ENCODE measurements at places on chromosomes 3 and 15.

DNA sequence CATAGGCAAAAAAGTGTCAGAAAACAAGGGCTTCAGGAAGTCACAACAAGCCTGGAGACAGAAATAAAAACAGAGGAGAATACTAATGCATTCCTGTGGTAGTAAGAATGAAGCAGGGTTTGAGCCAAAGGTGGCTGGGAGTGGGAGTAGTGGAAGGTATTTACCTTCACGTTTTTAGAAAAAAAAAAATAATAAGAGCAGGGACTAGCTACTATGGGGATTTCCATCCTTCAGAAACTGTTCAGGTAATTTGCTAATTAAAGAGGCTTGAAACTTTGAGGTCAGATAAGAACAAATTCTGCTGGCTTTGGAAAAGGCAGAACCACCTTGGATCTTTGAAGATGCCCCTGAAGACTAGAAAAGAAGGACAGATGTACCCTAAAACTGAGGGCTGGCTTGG lies 18.4 kb downstream of the ILDR1 start:
- no peak for DNase-seq

- no peak for DNase-seq
These were observed 405 bp upstream of the SPG21 start for GRCh38 chr15:64990168-64990470.

- DNase-seq: no peak
These were observed 184.0 kb upstream of the LYSMD4 start for GRCh38 chr15:99917252-99917651.

GRCh38 chr3:40930756-40931155 lies 268.5 kb upstream of the CTNNB1 start:
- DNase-seq: no peak

- peak; percentile 24 for DNase-seq
These were observed 193.9 kb downstream of the TLE3 start for GRCh38 chr15:69903470-69904469.

- DNase-seq: no peak
These were observed 167.3 kb downstream of the SLCO3A1 start for GRCh38 chr15:92020804-92021203.

GRCh38 chr3:150097588-150097890 lies 126.8 kb upstream of the PFN2 start:
- no peak for DNase-seq

GRCh38 chr3:183100376-183100775 lies 1.1 kb upstream of the MCCC1 start:
- peak; percentile 56 for DNase-seq

GRCh38 chr3:109023656-109024254 lies 70.1 kb upstream of the GUCA1C start:
- peak; percentile 1 for DNase-seq

DNA sequence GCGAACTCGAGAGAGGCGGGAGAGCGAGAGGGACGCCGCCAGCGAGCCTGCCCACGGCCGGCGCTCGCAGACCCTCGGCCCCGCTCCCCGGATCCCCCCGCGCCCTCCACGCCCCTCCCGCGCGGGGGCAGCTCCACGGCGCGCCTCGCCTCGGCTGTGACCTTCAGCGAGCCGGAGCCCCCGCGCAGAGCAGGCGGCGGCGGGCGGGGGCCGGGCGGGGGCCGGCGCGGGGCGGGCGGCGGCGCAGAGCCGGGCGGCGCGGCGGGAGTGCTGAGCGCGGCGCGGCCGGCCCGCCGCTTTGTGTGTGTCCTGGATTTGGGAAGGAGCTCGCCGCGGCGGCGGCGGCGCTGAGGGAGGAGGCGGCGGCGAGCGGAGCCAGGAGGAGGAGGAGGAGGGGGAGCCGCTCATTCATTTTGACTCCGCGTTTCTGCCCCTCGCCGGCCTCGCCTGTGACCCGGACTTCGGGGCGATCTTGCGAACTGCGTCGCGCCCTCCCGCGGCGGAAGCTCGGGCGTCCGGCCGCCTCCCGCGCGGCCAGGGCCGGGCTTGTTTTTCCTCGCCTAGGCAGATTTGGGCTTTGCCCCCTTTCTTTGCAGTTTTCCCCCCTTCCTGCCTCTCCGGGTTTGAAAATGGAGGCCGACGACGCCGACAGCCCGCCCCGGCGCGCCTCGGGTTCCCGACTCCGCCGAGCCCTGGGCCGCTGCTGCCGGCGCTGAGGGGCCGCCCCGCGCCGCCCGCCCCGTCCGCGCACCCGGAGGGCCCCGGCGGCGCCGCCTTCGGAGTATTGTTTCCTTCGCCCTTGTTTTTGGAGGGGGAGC lies 524 bp downstream of the IGF1R start:
- DNase-seq: peak; percentile 42

GRCh38 chr15:76576523-76577279 lies 240.1 kb downstream of the ISL2 start:
- no peak for DNase-seq

DNA sequence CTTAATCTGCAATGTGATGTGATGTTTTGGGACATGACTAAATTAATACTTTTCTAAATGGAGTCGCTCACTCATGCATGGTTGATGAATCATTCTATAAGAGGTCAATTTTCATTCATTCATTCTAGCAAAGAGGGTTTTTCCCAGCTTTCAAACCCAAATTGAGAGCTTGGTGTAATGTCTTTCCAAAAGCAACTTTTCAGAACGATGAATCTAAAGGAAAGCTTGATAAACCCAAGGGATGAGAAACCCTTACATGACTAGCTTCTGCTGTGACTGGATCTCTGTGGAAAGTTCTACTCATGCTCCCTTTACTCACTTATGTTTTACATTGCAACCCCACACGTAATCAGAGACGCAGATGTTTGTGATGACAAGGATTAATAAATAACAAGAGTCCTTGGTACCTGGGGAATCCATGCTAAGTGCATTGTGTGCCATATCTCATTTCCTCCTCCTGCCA lies 47.7 kb downstream of the PDZRN3 start:
- DNase-seq: no peak

DNA sequence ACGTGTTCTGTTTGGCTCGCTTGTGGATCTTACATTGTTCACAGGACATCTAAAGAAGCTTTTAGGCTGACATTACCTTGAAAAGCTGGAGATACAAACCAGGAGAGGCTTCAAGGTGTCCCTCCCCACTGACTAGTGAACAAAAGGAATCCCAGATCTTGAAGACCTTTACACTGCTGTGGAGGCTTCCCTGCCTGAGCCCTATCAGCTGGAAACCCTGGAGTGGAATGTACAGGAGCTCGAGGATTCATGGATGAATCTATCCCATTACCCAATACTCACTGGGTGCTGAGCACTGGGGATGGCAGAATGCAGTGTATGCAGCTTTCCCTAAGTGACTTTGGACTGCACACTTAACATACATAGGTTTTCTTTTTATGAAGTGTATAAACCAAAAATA lies 82.3 kb upstream of the MFGE8 start:
- peak; percentile 24 for DNase-seq

GRCh38 chr15:64455961-64456371 lies 4.4 kb upstream of the ZNF609 start:
- no peak for DNase-seq

- peak; percentile 87 for DNase-seq
These were observed 582 bp upstream of the SLCO3A1 start for GRCh38 chr15:91852741-91853510.

DNA sequence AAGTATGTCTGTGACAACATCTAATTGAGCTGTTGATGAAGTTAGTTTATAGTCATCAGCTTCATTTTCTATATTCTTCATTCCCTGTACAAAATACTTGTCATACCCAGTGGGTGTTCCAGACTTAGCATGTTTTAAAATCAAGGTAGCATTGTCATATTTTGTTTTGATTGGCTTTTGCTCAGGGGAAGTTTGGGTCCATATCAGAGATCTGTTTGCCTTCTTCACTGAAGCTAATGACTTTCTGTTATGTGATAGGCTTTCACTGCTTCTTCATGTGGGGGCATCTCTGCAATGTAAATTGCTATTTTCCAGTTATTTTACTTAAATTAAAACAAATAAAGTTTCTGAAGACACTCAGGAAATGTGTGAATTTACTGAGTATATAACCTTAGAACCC lies 15.1 kb downstream of the GLCE start:
- no peak for DNase-seq

DNA sequence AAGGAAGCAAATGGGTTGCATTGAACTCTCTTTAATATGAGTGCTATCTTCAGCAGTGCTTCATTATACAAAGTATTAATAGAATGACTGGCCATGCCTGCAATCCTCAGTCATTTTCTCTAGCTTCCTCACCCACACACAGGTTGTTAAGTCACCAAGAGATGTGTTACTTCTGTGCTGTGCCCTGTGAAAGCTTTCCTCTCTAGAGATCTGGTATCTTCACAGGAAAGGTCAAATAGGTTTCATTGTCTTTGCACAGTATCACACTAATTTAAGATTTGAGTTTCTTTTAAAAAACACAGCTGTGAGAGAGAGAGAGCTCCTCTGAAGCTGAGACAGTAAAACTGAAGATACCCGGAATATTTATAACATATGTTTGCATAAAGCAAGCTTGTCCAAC lies 278.6 kb downstream of the CNTN4 start:
- no peak for DNase-seq

DNA sequence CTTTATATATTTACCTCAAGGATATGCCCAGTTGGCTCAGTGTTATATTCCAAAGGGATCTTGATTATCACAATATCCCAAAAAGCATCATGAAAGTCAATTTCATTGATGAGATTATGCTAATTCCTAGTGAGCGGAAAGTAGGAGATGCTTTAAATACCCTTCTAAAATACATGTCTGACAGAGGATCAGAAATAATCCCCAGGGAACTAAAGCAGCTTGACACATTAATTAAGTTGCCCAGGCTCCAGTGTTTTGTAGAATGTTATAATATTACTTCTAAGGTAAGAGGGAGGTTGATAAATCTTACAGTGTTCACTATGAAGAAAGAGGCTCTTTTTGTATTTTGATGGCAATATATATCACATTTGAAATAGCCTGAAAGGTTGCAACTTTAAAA lies 767.5 kb upstream of the ROBO1 start:
- no peak for DNase-seq

GRCh38 chr3:10357592-10358308 lies 36.8 kb upstream of the SEC13 start:
- peak; percentile 96 for DNase-seq

GRCh38 chr3:90076136-90076535 lies 968.7 kb downstream of the EPHA3 start:
- no peak for DNase-seq

DNA sequence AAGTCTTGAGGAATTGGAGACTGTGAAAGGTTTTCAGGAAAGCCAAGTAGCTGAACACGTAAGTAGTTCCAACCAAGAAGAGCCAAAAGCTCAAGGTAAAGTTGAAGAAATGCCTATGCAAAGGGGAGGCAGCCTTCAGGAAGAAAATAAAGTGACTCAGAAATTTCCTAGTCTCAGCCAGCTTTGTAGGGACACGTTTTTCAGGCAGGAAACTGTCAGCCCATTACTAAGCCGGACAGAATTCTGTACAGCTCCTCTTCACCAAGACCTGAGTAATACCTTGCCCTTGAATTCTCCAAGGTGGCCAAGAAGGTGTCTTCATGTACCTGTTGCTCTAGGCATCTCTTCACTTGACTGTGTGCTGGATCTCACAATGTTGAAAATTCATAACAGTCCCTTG lies 48.6 kb downstream of the CDAN1 start:
- no peak for DNase-seq

DNA sequence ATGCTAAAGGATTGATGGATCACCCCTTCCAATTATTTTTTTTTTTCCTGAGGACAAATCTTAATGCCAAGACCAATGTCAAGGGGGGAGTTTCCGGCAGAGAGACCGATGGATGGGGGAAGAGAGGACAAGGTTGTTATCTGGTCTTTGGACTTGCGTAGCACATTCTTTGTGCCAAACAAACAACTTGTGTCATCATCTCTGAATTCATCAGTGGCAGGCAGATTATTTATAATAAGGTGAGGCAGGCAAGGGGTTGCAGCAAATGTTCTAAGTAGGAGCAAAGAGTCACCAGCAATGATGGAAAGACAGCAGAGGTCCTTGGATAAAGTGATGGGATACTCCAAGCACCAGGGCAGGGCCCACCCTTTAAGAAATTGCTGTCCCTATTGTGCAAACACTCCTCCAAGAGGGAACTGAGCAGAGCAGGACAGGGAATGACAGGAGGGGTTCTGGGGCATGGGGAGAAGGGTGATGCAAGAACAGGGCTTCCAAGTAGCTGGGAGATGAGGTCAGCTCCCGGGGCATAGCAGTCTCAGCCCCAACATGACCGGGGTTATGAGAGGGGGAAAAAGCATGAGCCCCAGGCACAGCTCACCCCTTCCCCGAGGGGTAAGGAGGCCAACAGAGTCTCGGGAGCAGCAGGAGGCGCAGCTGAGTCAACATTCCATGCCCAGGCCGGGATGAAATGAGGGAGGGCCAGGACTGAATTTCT lies 57.4 kb downstream of the ANXA2 start:
- DNase-seq: no peak

- no peak for DNase-seq
These were observed 16.1 kb downstream of the LRRC2 start for GRCh38 chr3:46549989-46550388.

GRCh38 chr3:17552351-17552750 lies 190.1 kb downstream of the TBC1D5 start:
- DNase-seq: no peak

DNA sequence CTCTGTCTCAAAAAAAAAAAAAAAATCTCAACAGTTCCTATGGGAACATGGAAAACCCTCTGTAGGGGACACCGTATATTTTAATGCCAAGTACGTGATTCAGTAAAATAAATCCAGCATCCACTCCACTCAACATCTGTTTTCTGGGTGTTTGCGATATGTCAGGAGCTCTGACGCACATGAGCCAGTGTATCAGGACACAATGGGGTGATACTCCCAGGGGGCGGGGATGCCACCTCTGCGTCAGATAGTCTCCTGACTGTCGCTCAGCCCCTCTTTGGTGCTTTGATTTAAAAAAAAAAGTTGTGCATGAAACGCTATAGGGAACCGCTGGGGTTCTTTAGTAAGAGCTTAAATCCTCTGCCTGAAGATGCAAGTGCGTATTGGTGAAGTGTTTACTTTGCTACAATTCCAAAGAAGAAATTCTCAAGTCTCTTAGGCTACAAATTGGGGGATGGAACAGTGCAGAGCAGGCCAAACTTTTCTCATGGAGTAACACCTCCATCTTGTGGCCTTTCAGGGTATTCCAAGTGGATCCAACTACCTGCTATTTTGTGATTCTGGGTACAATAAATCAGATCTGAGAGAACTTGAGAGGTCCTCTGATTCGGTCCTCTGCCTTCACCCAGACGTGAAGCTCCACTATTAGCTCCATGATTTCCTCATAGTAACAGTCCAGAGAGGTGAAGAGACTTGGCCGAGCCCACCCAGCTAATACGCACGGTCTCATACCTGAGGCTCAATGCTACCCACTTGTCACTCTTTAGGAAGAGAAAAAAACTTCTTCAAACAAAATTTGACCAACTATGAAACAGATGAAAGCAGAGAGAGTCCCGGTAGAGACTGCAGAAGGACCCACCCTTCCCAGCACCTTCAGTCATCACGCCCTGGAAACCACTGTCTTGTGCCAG lies 9.3 kb upstream of the NR2E3 start:
- peak; percentile 75 for DNase-seq

GRCh38 chr15:53354874-53355273 lies 404.6 kb downstream of the WDR72 start:
- no peak for DNase-seq

GRCh38 chr3:39506863-39507262 lies 39.4 kb downstream of the MOBP start:
- DNase-seq: no peak
